Progenitor cell of endocrine pancreas (in vitro differentiated cells): ENCODE measurements at places on chromosomes 1 and 21. TPM values are rescaled to one million over a fixed set of nuclear protein-coding genes. Genes with fewer than 3 reads are reported as not detected.

- no peak overlapping the region for H3K27ac ChIP-seq
- no peak for DNase-seq
- peaks cover 5% of the 10 kb centered on the region for H3K27me3 ChIP-seq
These were observed 410.7 kb downstream of the OMA1 start for GRCh38 chr1:58135821-58136321.

- H3K27me3 ChIP-seq, result no peaks in the 10 kb centered on the region
- peaks cover 22% of the 10 kb centered on the region for H3K36me3 ChIP-seq
- H3K4me3 ChIP-seq, result no peak overlapping the region
These were observed 59.0 kb upstream of the PGD start for GRCh38 chr1:10339815-10340214.

DNA sequence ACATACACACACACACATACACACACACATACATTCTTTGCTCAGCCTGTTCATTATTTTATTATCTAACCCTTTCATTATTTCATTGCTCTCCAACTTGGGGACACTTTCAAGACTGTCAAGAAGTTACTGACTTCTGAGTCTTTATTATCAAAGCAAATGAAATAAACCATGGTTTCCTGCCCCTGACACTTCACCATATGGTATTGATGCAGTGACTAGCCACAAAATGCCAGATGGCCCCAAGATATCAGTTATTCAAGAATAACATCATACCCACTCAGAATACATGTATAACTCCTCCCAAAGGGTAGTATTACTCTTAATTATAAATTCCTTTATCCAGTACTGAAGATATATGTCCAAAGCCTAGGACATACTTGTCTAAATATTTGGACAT is 197.3 kb downstream of the MRPL39 start:
- H3K27me3 ChIP-seq, result no peaks in the 10 kb centered on the region
- no peak overlapping the region for H3K4me3 ChIP-seq
- no peak overlapping the region for H3K27ac ChIP-seq
- no peak for DNase-seq

DNA sequence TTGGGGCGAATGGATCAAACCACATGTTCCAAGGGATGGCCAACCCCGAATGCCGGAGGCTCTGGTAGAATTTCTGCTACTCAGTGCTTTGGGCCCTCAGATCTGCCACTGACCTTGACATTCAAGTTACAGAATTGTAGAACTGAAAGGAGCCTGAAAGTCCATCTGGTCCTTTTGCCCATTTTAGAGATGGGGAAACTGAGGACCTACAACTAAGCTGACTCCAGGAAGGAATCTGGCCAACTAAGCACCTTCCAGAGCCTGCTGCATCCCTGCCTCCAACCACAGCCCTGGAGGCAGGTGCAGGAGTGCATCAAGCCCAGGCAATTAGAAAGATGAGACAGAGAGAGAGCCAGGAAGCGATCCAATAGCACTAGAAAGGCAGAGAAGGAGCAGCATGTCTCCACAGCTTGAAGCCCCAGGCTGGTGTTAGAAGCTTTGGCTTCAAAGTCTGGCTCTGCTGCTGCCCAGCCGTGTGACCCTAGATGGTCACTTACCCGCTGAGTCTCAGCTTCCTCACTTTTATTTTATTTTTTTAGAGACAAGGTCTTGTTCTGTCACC is 1.3 kb upstream of the CTRC start:
- no peaks in the 10 kb centered on the region for H3K27me3 ChIP-seq
- no peak overlapping the region for H3K4me3 ChIP-seq

GRCh38 chr1:25644962-25645361 is 28.4 kb downstream of the MAN1C1 start:
- H3K27me3 ChIP-seq, result peaks cover 30% of the 10 kb centered on the region
- no peak overlapping the region for H3K27ac ChIP-seq
- H3K4me1 ChIP-seq, result peaks cover 2% of the 10 kb centered on the region

IGSF21 gene
- total RNA-seq, result not detected in 2 replicates

TFAP2E gene
- total RNA-seq, result 0.55 and 0.84 TPM in 2 replicates
